T-helper 2 cell treated with Interferon-gamma antibody and Interleukin-4, amounts not matched to agents 100 ng/mL and 5 ng/mL, for 36 hours (primary cell): ENCODE measurements at places on chromosomes 2 and 18. TPM values are rescaled to one million over a fixed set of nuclear protein-coding genes. Genes with fewer than 3 reads are reported as not detected.

The ITGB1BP1 gene
- total RNA-seq = 129 and 134 TPM in 2 replicates

The DES gene
- total RNA-seq = not detected in 2 replicates

The PJVK gene
- 1.7 and 2.3 TPM in 2 replicates for total RNA-seq

The NLRC4 gene
- not detected in 2 replicates for total RNA-seq

The CRYGC gene
- not detected in 2 replicates for total RNA-seq

The GPBAR1 gene
- total RNA-seq = 0.86 and 0.91 TPM in 2 replicates

The SRD5A2 gene
- total RNA-seq = 0.05 TPM in 2 replicates

The GKN2 gene
- not detected in 2 replicates for total RNA-seq
